NCI-H2171 (cell line): ENCODE measurements at places on chromosomes 13 and 19.
A peak's percentile ranks its signal among the peaks of the same experiment; 100 is the strongest.

- no peak for DNase-seq
These were observed 1.3 kb upstream of the DNAJC15 start for GRCh38 chr13:43021926-43022670.

- no peak for DNase-seq
These were observed 25.3 kb downstream of the PIP5K1C start for GRCh38 chr19:3674784-3675543.

- DNase-seq, result peak; percentile 45
These were observed 1.4 kb downstream of the RASA3 start for GRCh38 chr13:114130837-114131582.

GRCh38 chr13:102798581-102799425, at the start of the genes BIVM and POGLUT2:
Gene BIVM (plus strand): TSS chr13:102799119. CDS start chr13:102807268, 8,149 bp downstream.
Gene POGLUT2 (minus strand): TSS chr13:102798976. CDS start chr13:102798670, 306 bp downstream.
- DNase-seq, result peak; percentile 92

- no peak for DNase-seq
These were observed 500.9 kb downstream of the MYO16 start for GRCh38 chr13:109130093-109130835.

DNA sequence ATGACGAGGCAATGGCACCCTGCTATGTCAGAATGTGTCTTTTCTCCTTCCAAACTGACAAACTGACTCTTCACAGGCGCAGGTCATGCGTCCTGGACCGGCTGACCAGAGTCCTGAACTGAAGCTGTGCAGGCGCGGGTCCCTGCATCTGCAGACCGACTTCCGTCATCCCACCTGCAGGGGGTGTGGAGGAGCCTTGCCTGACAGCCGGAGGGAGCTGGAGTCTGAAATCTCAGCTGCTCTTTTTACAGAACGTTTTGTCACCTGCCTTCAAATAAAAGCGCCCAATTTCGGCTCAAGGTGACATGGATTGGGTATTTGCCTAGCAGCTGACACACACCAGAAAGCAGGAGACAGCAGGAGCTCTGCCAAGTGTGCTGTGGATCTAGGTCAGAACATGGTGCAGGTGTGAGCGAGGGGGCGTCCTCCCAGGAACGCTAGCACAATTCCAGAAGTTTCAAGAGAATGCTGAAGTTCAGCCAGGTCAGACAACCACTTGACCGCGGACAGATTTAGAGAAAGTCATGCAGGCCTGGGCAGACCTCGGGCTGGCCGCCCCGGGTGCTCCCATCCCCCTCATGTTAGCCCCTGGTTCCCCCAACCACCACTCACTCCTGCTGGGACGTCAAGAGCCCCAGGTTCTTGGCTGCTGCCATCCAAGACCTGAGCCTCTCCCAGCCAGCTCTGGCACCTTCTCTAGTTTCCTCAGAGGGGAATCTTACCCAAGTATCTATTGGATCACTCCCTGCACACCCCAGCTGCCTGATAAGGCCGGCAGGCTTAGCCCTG, 32.8 kb downstream of the ELL start:
- no peak for DNase-seq

- DNase-seq, result no peak
These were observed at the start of gene ZNF154 for GRCh38 chr19:57708641-57709361. Gene ZNF154 (minus strand): TSS chr19:57709204. CDS start chr19:57708971, 233 bp downstream.

GRCh38 chr19:12801466-12802266, at the start of the genes PRDX2 and THSD8:
Gene PRDX2 (minus strand): TSS chr19:12801800. CDS start chr19:12801261, 539 bp downstream.
Gene THSD8 (plus strand): TSS chr19:12802069. CDS start chr19:12802072, 3 bp downstream.
- DNase-seq, result peak; percentile 64

- no peak for DNase-seq
These were observed 35.1 kb downstream of the RNF6 start for GRCh38 chr13:26186995-26187394.

- no peak for DNase-seq
These were observed 274.2 kb downstream of the ITGBL1 start for GRCh38 chr13:101726681-101727080.
